ENCODE measurements at places on chromosomes 1 and 21.

DNA sequence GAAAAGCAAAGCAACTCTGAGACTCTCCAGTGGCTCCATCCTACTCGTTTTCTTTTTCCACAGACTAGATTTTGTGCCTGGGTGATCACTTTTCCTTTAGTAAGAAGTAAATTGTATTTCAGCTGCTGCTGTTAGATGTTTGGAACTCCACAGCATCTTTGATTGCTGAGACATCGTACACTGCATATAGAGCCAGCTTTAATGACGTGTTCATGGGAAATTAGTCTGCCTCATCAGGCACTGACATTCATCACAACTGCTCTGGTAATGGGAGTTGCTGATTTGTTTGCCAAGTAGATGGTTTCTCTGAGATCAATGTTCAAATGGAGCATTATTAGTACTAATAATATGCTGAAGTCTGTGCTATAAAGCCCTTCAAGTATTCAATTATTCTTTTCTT is 573.8 kb upstream of the NR5A2 start:
- DNase-seq = no peak

DNA sequence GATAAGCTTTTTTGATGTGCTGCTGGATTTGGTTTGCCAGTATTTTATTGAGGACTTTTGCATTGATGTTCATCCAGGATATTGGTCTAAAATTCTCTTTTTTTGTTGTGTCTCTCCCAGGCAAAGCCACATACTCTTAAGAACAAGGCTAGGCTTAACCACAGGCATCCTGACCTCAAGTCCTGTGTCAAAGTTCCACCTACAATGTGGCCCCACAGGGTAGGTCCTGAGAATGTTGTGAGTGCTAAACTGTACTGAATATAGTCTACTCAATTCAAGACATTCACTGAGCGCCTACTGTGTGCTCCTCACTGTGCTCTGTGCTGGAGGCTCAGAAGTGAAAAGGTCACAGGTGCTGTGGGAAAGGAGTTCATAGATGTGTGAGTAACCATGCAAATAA is 20.6 kb downstream of the DDAH1 start:
- DNase-seq = no peak

GRCh38 chr1:16215882-16216753 is 3.7 kb upstream of the ARHGEF19 start:
- no peak for DNase-seq

- DNase-seq = no peak
These were observed 22.5 kb upstream of the LAX1 start for GRCh38 chr1:203742436-203742835.

DNA sequence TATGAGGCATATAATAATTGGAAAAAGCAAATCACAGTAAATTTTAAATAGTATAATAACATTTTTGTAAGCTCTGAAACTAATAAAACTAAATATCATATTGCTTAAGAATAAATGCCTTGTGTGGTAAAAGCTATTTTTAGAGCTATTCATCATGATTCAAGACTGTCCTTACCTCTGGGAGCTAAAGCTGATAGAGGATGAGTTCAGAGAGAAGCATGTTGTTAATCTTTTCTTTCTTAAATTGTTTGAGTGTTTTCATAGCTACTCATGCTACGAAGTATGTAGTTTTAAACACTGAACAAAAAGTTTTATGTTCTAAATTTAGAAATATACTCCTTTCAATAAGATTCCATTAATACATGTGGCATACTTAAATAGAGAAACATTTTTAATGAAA is 30.5 kb downstream of the IFI16 start:
- no peak for DNase-seq

GRCh38 chr21:33751533-33751932 is 109.2 kb downstream of the ITSN1 start:
- DNase-seq = no peak

DNA sequence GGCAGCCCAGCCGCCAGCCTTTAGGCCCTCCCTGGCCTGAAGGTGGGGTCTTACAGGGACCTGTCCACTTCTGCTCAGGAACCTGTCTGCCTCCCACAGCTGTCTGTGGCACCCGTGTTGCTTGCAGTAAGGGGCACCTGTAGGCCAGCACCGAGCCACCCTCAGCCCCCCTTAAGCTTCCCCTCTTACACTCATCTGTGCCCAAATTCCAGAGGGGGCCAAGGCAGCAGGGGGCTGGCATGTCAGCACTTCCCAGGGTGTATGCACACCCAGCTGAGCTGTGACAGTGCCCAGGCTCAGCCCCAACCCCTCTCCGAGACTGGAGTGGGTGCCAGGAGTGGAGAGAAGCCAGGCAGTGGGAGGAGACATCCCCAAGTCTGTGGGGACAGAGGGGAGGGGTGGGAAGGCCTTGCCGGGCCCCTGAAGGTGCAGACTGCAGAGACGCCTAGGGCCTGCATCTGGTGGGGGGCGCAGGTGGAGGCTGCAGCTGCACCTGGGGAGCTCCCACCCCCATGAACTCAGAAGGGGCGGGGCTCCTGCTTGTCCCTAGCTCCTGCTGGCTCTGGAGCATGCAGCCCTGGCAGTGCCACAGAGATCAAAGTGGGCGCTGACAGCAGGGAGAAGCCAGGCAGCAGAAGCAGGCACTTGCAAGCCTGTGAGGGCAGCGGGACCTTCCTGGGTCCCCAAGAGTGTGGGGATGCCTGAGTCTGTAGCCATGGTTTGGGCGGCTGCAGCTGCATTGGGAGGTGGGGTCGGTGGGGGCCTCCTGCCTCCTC is 5.4 kb upstream of the SLC2A7 start:
- DNase-seq = no peak

GRCh38 chr1:55168353-55168752 is 46.8 kb downstream of the USP24 start:
- peak; percentile 11 for DNase-seq

DNA sequence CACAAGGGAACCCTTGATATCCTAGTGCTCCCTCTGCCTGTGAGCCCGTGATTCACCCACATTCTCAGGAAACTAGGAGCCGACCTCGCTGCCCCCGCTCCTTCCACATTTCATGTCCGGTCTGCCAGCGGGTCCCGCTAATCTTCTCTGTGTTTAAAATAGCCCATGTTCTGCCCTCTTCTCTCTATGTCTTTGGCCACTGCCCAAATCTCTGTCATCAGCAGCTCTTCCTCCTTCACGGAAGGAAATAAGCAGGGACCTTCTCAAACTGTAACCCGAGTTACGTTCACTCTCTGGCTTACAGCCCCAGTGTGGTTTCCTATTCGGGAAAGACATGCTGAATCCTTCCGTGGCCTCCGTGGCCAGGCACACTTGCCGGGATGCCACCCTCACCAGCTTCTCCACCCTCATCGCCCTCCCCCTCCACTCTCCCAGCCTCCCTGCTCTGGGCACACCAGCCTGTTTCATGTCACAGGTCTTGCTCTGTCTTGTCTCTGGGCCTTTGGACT is 21.1 kb upstream of the UBXN10 start:
- no peak for DNase-seq

GRCh38 chr1:53739109-53739681 is at the start of gene GLIS1:
TSS of gene GLIS1 (minus strand) at chr1:53739164. CDS start at chr1:53738064, 1,100 bp downstream.
- no peak for DNase-seq

GRCh38 chr21:36741506-36741905 is 42.6 kb downstream of the SIM2 start:
- DNase-seq = no peak

- DNase-seq = peak; percentile 18
These were observed 402.0 kb downstream of the LTN1 start for GRCh38 chr21:28590676-28591075.

GRCh38 chr1:240998024-240998423 is 359.0 kb downstream of the RGS7 start:
- no peak for DNase-seq

- no peak for DNase-seq
These were observed 554.8 kb downstream of the NUF2 start for GRCh38 chr1:163876546-163876945.

GRCh38 chr21:32331444-32332305 is 33.0 kb downstream of the MRAP start:
- DNase-seq = no peak

GRCh38 chr1:212958175-212958574 is 7.8 kb downstream of the VASH2 start:
- DNase-seq = no peak

DNA sequence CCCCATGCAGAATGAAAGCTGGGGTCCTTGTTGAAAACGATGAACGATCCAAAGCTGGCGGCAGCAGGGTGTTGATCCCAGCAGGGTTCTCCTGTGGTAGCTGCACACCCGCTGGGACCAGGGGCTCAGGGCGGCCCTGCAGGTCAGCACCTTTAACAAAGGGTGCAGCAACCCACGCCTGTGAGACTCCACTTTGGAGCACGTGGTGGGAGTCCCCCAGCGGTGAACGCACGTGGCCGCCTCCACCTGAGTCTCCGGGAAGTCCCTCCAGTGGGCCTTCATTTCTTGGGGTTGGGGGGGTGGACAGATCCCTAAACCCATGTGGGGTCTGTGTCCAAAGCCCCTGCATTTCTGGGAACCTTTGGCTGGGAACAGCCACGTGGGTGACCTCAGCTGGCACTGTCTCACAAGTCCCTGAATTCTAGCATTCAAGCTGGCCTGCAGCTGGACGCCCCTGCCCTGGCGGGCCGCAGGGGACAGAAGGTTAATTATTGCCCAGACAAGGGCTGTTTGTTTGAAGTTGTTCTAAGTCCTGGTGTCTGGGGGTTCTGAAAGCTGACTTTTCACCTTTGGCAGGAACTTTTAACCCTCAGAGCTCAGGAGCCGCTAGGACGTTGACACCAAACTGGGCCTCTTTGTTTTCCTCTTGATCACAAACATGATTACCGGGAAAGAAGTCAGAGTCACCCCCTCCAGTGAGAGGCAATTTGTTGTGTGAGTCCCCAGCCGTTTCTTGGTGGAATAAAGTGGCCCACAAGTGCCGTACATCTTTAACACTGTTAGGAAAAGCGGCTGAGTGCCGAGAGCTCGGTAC is 64.5 kb downstream of the COL18A1 start:
- no peak for DNase-seq

- DNase-seq = no peak
These were observed 930 bp downstream of the CDC14A start for GRCh38 chr1:100353071-100353801.

DNA sequence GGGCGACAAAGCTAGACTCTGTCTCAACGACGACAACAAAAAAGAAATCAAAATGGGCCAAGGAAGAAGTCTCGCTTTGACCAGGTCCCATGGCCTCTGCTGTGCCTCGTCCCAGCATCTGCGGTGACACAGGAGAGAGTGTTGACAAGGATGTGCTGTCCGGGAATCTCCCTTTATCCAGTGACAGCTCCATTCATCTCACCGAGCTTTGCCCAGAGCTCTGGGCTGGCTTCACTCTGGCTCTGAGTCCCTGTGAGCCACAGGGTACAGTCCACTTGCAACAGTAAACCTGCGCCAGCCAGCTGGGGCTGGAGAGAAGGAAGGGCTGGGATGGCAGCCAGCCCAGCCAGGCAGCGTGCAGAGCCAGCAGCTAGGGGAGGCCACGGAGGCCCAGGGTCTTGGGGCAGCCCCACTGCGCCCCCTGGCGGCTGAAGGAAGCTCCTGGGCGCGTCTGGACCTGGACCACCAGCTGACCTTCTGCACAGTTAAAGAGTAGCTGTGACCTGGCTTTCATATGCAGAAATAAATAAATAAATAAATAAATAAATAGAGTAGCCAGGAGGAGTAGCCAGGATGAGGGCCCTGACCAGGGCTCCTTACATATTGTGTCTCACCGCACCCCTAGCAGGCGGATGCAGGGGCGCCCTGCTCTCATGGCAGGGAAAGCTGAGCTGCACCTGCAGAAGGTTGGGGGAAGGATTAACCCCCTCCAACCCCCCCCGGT is 29.7 kb downstream of the ENO1 start:
- DNase-seq = no peak

DNA sequence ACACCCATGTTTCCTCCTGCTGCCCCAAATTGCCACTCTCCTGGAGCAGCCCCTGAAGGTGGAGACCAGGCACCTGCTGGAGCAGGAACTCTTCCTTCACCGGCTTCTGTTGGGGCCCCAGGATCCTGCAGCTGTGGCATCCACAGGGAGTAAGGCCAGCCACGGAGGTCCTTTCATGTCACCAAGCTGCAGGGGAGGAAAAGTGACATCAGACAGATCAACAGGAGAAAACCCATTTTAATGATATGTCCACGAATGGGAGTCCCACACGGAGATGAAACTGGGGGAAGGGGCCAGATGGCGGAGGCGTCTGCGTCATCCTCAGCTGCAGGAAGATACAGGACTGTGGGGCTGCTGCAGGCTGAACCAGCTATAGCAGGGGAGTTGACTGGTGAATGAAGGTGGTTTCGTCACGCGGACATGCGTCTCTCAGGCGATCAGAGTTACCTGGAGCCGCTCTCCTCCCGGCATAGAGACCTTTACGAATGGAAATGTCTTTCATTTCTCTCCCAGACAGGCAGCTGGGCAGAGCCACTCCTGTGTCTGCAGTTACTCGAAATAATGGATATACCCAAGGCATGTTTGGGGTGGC is 9.9 kb downstream of the TP73 start:
- no peak for DNase-seq

GRCh38 chr1:89311757-89312156 is 39.1 kb upstream of the GBP5 start:
- DNase-seq = no peak
